Fibroblast of skin of scalp (primary cell): ENCODE measurements at places on chromosomes 12 and 14.

DNA sequence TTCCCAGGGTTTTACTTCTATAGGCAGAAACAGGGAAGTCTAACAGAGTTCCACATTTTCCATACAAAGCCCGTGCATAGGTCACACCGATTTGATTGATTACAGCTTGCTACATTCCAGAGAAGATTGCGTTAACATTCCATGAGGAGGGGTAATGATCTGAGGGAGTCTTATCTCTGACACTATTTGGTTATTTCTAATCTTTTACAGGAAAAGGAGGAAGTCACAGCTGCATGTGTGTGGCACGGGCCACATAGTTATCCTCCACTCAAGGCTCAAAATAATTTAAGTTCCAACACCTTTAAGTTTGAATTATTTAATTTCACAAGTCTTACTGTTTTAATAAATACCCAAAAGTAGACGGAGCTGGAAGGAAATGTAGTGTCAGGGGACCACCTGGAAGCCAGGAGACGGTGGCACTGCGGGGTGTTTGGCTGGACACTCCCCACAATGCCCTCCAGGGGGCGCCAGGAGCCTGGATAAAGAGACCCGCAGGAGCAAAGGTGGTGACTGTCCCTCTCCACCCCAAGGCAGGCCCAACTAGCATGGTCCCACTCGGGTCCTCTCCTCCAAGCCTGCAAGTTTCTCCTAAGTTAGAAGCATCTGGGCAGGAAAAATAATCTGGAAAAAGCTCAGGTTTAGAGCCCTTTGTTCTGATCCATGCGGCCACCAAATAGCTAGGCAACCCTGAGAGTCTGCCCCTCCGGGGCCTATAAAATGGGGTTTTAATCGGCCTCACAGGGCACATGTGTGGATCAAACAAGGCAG, 20.2 kb downstream of the KRT8 start:
- DNase-seq = peak; percentile 56

- no peak for DNase-seq
Measured at GRCh38 chr14:52583544-52583943, 30.9 kb downstream of the GPR137C start.

DNA sequence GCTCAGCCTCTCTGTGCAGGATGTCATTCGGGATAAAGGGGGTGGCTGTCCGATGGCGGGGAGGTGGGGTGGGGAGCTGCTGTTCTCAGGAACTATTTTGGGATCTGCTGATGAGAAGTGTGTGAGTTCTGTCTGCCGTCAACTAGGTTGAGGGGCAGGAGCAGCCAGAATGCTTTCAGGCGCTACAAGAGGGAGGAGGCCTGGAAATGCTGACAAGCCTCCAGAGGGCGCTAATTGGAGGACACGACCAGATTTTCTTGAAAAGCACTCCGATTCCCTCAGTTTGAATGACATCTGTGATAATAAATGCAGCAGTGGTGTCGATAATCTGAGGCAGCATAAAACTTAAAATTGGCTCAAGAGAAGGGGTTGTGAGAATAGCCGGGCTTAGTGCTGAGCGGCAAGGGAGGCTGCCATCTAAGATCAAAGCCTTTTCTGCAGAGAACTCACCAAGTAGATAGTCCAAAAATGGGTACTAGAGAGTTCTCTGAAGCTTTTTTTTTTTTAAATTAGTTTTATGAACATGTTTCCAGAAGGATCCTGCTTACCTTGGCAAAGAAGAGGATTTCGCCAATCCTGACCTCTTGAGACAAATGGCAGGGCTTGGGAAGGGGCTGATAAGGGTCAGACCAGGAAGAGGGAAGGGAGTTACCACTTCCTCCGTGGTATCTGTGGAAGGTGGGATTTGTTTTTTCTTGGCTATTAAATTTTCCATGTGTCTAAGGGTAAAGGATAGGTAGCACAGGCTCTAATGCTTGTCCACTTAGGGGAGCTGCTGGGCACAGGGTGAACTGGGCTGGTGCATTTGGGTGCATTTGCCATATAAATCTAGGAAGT, 94.4 kb downstream of the CRACR2A start:
- peak; percentile 46 for DNase-seq

DNA sequence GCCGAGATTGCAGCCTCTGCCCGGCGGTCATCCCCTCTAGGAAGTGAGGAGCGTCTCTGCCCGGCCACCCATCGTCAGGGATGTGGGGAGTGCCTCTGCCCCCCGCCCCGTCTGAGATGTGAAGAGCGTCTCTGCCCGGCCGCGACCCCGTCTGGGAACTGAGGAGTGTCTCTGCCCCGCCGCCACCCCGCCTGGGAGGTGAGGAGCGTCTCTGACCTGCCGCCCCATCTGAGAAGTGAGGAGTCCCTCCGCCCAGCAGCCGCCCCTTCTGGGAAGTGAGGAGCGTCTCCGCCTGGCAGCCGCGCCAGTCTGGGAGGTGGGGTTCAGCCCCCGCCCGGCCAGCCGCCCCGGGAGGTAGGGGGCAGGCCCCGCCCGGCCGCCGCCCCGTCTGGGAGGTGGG, 544.0 kb downstream of the CCER1 start:
- no peak for DNase-seq

GRCh38 chr12:50185970-50186663, 18.9 kb upstream of the CERS5 start:
- peak; percentile 56 for DNase-seq

- peak; percentile 30 for DNase-seq
Measured at GRCh38 chr14:26427097-26427496, 170.7 kb downstream of the NOVA1 start.

DNA sequence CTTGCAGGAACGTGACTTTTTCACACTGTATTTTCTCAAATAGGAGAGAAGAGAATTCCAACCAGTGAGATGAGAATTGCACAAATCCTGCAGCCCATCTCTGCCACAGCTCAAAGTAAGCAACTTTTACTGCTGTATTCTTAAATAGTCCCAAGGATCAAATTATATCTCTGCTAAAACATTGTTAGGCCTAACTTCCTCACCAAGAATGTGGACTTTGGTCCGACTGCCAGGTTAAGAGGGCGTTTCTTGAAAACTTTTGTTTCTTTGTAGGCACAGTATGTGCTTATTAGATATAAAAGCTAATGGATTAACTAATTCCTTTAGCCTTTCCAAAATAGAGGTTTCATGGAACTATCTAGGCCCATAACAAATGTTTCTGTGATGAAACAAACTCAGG, 61.4 kb upstream of the IFNG-AS1 start:
- DNase-seq = no peak

DNA sequence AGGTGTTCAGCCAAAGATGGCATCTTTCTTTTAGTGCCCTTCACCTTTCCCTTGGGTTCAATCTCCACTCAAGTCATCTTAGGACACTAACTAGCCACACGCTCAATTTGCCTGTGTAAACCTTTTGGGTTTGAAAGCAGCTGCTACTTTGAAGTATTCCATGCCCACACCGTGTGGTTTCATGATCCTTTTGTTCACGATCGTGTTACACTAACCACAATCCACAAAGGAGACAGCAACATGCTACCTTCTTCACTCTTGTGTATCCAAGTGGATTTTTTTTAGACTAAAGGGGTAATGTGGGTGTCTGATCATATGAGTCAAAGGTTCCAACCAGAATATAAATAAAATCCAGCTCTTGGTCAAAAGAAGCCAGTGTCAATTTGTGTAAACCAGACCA, 122.7 kb upstream of the FAR2 start:
- no peak for DNase-seq

- DNase-seq = no peak
Measured at GRCh38 chr14:104096751-104097700, 11.5 kb downstream of the ASPG start.

GRCh38 chr12:46774322-46774633, 51.5 kb downstream of the SLC38A4 start:
- DNase-seq = no peak

GRCh38 chr12:6222078-6222654, 22.0 kb downstream of the CD9 start:
- DNase-seq = no peak

GRCh38 chr12:12717586-12718380, 615 bp downstream of the CDKN1B start:
- no peak for DNase-seq

DNA sequence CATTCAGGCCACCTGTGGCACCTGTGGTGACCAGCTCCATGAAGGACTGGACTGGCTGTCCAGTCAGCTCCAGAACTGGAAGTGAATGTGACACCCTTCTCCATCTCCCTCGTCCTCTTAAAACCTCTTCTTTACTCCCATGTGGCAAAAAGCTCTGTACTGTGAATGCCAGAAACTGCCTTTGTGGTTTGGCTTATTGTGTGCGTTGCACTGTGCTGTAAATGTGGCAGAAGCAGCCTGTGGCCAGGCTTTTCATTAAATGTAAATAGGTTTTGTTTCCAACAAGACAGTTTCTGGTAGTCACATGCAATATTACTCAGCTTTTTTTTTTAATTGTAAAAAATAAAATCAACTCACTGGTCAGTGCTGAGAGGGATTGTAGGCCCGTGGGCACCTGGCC, 453.7 kb downstream of the ATP23 start:
- DNase-seq = no peak

GRCh38 chr12:56038022-56038655, 3.6 kb upstream of the RPS26 start:
- no peak for DNase-seq

- DNase-seq = no peak
Measured at GRCh38 chr12:57737467-57738460, 778 bp downstream of the AGAP2 start.

GRCh38 chr12:143964-144649, 69.8 kb downstream of the SLC6A12 start:
- peak; percentile 41 for DNase-seq

- no peak for DNase-seq
Measured at GRCh38 chr12:79233341-79233781, 368.8 kb downstream of the SYT1 start.

DNA sequence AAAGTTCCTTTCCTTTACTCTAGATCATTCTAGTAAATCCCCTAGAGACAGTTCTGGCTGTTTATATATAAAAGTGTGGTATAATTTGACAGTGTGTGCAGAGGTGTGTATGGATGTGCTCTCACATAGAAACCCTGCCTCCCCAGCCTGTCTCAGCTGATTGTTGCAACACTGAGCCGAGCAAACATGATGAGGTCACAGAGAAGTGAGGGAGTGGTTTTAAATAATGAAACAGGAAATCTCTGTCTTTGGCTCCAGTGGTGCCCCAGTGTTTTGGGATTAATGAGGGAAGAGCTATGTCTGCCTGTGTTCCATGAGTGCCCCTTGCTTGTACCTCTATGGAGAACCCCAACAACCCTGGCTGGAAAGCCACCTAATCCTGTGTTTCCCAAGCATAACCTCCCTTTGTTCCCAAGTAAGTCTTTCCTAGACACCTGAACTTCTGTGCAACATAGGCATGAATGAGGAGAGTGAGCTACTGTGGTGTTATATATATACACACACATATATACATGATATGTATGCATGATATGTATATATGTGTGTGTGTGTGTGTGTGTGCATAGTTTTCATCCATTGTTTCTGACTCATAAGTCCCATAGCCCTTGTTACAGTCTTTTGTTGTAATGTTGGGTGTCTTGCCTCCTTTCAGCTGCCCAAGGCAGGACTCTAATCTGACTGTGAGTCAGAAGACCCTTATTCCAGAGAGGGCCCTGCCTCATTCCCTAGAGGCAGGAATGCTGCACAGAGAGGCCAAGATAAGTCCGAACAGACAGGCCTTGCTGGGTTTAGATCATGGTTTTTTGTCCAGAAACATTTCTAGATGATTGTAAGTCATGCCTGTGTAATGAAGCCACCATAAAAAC, 18.0 kb downstream of the TRAF3 start:
- peak; percentile 93 for DNase-seq

DNA sequence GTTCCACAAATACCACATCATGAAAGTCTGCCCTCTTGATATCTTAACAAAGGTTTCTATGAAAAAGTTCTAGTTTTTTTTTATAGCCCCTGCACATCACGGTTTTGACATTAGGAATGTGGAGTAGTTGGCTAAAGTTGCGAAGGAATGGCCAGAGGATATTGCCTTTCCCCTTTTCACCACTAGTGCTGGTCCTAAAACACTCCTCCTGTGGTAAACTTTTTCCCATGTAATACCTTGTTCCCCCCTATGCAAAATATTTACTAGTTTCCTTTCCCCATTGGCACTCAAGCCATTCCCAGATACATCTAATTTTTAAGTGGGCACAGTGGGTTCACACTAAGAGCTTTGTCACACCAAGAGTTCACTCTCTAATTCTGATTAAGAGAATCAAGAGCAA, 33.4 kb downstream of the R3HDM2 start:
- no peak for DNase-seq

GRCh38 chr14:103099733-103100280, 5.3 kb downstream of the EXOC3L4 start:
- DNase-seq = no peak

DNA sequence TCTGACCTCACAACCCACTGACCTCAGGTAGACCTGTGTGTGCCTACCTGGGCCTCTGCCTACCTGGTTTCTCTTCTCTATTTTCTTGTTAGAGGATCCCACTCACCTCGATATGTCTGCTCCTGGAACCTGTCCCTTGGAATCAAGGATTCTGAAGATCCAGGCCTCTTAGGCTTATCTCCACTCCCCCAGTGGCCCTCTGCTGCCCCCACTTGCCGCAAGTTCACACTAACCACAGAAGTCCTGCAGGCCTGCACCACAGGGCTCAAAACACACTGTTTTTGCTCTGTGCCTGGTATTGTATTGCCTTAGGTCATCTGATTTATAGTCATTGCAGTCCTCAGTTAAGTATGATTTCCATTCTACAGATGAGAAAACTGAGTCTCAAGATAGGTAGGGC, 15.3 kb upstream of the NRXN3 start:
- DNase-seq = no peak

- DNase-seq = no peak
Measured at GRCh38 chr14:100822013-100822412, 3.9 kb upstream of the MEG3 start.

DNA sequence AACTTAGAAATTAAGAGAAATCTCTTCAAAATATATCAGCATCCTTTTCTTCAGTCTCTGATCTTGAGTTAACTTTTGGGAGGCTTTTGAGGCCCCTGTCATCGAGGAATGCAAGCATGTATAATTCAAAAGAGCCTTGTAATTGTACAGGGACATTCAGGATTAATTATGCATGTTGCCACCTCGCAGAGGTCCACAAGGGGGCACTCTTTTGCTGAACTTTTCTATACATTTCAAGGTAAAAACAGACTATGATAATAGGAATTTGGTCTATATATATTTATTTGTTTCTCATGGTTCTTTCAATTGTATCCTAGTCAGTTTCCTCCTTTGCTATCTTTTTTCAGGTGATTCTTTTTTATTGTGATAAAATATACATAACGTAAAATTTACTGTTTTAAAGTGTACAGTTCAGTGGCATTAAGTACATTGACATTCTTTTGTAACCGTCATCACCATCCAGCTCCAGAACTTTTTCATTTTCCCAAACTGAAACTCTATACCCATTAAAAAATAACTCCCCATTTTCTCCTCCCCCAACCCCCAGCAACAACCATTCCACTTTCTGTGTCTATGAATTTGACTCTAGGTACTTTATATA, 47.0 kb upstream of the SLC2A13 start:
- peak; percentile 38 for DNase-seq

GRCh38 chr12:107320033-107320928, 226.9 kb upstream of the CRY1 start:
- peak; percentile 28 for DNase-seq

GRCh38 chr12:29768372-29768771, 15.4 kb downstream of the TMTC1 start:
- no peak for DNase-seq
